Astrocyte (in vitro differentiated cells and primary cell): ENCODE measurements at places on chromosomes 7 and 10. TPM values are rescaled to one million over a fixed set of nuclear protein-coding genes. Genes with fewer than 3 reads are reported as not detected.

EBLN1 gene
- total RNA-seq = not detected in 2 replicates

SAMD9L gene
- total RNA-seq = 45.2 and 55.6 TPM in 2 replicates

SFRP4 gene
- 0.19 and 0.39 TPM in 2 replicates for total RNA-seq

FXYD4 gene
- not detected in 2 replicates for total RNA-seq

ADAM22 gene
- total RNA-seq = 1.5 and 2.2 TPM in 2 replicates
